ENCODE measurements at places on chromosomes 6 and 20.

- no peak for DNase-seq
These were observed 11.5 kb downstream of the CALHM6 start for GRCh38 chr6:116472706-116473105.

DNA sequence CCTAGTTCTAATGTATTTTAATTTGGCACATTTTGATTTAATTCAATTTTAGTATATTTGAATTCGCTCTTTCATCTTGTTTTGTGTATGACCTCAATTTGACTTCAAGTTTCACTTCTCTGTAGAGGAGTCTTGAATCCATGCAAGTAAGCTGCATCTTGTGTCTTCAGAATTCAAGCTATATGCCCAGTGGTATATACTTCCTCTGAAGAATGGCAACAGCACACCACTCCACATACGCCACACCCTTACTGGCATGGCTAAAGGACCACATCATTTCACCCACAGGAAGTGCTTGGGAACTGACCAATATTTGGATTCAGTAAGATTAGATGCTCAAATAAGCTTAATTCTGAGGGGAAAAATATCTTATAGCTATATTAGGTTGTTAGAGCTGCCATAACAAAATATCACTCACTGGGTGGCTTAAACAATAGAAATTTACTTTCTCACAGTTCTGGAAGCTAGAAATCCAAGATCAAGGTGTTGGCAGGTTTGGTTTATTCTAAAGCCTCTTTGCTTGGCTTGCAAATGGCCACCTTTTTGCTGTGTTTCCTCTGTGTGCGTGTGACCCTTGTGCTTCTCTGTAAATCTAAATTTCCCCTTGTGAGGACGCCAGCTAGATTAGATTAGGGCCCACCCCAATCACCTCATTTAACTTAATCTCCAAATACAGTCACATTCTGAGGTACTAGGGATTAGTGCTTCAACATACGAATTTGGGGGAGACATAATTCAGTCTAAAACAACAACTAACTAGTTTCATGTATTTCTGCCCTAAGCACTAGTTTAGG is 2.8 kb upstream of the ASF1A start:
- peak; percentile 15 for DNase-seq

DNA sequence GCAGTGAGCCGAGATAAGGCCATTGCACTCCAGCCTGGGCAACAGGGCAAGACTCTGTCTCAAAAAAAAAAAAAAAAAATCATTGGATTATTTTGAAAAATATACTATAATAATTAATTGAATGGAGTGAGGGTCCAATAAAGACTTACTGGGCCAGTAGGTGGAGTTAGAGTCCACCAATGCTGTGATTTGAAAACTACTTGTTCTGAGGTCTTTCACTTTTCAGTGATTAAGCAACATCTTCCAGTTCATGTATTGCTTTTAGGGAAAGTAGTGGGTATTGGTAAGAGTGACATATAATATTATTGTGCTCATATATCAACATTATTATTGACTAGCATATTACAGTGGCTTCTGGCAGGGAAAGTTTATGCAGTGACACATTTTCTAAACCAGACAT is 530.3 kb downstream of the KHDRBS2 start:
- DNase-seq = no peak

DNA sequence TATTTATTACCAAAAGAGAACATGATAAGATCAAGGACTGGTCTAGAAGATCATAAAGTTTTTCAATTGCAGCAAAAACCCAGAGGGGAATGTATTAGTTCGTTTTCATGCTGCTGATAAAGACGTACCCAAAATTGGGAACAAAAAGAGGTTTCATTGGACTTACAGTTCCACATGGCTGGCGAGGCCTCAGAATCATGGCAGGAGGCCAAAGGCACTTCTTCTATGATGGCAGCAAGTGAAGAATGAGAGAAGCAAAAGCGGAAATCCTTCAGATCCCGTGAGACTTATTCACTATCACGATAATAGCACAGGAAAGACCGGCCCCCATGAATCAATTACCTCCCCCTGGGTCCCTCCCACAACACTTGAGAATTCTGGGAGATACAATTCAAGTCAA is 57.7 kb upstream of the HIVEP2 start:
- no peak for DNase-seq

- DNase-seq = no peak
These were observed 129.1 kb upstream of the SALL4 start for GRCh38 chr20:51931371-51931781.

GRCh38 chr6:125220712-125221111 is 67.1 kb downstream of the TPD52L1 start:
- DNase-seq = no peak

All from CD4-positive, alpha-beta T cell treated with Interleukin-6 for 4 hours (primary cell).